GM18507 (cell line): ENCODE measurements at places on chromosomes 2 and 18.
A peak's percentile ranks its signal among the peaks of the same experiment; 100 is the strongest.

GRCh38 chr2:206733341-206733740 lies 15.1 kb upstream of the DYTN start:
- no peak for DNase-seq

- DNase-seq, result no peak
Measured at GRCh38 chr2:103119352-103119751, 357.5 kb downstream of the TMEM182 start.

- no peak for DNase-seq
Measured at GRCh38 chr18:24189007-24189528, 50.2 kb downstream of the CABYR start.

GRCh38 chr2:165114346-165114939 lies 89.4 kb downstream of the SCN3A start:
- DNase-seq, result no peak

GRCh38 chr18:59916746-59917145 lies 16.9 kb downstream of the PMAIP1 start:
- no peak for DNase-seq

- DNase-seq, result no peak
Measured at GRCh38 chr2:206422493-206422892, 20.8 kb upstream of the ADAM23 start.

GRCh38 chr18:62715759-62716615 lies 646 bp downstream of the PHLPP1 start:
- DNase-seq, result peak; percentile 28

DNA sequence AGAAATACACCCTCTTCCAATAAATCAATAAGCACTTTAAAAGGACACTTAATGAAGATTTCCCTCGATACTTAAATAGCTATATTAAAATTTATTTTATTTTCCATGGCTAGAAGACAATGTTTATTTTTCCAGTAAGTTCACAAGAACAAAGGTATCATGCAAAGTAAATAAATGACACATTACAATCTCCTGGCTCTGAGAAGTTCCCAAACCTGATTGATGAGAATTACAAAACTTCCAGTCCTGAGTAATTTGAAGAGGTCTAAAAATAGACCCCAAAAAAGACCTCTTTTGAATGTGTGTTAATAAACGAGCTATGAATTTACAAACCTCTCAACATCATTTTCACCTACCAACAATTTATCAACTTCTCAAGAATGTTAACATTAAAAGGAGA lies 1.5 kb upstream of the PEX13 start:
- no peak for DNase-seq

- no peak for DNase-seq
Measured at GRCh38 chr2:18804536-18804935, 215.2 kb upstream of the NT5C1B start.

- DNase-seq, result no peak
Measured at GRCh38 chr2:218036371-218036770, 32.7 kb upstream of the RUFY4 start.

DNA sequence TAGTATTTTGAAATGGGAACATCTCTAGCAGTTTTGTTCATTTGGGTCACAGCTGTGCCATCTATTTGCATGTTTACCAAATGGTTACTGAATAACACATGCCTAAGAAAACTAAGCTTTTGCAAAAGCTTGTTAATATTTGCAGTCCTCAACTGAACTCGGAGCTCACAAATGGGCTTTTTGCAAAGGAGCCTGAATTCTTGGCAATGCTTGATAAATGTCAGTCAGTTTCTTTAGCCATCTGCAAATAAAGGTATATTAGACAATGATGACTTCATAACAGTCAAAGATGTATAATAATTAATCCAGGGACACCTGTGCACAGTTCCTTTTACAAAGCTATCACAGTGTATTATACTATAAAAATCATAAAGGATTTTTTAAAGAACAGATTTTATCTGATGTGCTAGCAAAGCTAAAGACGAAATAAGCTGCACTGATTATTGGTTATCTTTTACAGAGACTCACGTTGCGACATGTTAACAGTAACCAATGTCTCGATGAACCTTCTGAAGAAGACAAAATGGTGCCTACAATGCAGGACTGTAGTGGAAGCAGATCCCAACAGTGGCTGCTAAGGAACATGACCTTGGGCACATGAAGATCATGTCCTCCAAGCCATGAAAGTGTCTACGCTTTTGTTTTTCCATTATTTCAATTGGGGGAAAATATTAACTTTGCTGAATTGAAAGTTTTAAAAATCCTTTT lies 248.4 kb upstream of the KCNJ3 start:
- DNase-seq, result no peak

- no peak for DNase-seq
Measured at GRCh38 chr2:238134393-238134785, 4.1 kb upstream of the KLHL30 start.

DNA sequence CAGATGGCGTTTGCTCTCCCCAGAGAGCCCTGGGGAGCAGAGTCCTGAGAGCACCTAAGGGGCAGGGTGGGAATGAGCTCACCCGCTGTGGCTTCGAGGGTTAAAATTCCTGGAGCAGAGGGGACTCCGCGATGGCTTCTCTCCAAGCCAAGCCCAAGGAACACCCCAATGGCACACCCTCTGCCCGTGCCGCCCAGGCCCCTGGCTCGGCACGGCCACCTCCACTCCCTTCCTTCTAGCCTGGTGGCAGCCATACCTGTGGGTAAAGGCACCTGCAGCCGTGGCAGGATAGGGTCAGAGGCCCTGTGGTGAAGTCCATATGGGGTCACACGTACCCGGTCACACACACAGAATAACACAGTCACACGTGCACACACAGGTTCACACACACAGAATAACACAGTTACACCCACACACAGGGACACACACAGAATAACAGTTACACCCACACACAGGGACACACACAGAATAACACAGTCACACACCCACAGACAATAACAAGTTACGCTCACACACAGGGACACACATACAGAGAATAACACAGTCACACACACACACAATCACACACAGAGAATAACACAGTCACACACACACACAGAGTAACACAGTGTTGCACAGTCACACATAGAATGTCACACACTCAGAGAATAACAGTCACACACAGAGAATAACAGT lies 50.5 kb downstream of the RAMP1 start:
- no peak for DNase-seq

DNA sequence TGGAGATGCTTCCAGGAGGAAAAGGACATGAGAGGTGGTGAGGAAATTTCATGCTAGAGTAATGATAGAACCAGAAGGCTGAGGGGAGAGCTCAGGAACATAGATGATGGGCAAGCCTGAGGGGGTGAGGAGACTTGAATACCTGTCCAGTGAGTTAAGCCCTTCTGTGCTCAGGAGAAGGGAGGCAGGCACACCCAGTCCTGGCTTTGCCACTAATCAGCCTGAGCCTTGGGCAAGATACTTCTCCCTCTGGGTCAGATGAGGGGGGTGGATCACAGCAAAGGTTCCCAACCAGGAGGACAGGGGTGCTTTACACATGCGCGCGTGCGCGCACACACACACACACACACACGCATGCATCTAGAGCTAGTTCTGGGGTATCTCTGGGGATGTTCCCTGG lies 151.6 kb upstream of the MSH6 start:
- no peak for DNase-seq
